ENCODE measurements at places on chromosomes 6 and 20.

DNA sequence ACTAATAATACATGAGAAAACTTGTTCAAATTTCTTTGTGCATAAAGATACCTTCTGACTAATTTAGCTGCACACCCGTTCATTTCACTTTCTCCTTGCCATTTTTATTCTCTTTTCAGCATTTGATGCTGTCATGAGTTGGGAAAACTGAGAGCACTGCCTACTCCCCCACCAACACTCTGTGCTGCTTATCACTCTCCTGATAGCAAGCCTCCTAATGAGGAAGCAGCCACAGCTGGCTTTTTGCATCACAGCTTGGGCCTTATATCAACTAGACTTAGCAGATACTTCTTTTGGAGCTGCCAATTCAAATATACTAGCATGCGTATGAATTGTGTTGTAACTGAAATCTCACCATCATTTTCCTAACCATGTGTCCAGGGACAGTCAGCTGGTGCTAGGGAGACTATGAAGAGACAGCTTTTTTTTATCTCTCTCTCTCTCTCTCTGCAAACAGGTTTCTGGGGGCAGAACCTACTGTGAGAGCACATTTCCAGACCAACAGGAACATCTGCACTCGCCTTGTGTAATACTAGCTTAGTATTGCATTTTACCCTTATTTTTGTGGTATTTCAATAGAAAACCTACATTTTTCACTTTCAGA is 699.0 kb downstream of the KHDRBS2 start:
- DNase-seq: no peak

DNA sequence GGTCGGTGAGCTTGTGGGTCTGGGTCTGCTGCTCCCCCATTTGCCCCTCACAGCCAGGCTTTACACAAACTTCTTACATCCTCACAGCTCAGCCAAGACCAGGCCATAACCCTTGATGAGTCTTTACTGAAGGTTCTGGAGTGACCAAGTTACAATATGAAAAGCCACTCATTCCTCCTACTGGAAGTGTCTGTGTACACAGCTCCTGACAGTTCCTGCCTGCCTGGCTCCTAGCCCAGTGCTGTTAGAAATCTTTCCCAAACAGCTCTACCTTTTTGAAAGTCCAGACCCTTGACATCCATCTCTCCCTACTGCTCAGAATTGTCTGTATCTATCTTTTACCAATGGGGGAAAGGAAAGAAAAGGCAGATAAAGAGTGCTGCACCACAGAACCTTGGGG is 106.9 kb downstream of the PAX1 start:
- no peak for DNase-seq

DNA sequence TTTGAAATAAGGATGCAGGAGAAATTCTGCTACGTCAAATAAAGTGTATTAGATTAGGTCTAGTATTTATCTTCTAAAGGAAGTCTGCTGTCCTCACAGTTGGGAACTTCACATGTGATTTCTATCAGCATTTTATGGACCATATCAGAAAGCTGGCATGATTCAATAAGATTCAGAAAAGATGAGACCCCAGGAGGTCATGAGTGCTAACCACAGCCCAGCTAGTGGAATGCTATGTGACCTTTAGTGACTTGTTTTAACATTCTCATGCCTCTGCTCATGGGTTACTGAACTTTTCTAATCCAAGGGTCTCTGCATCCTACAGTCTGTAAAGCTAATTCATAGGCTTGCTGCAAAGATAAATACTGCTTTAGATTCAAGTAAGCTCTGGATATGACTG is 150.1 kb downstream of the GMPR start:
- no peak for DNase-seq

GRCh38 chr6:16450285-16450684 is 211.9 kb downstream of the GMPR start:
- no peak for DNase-seq

GRCh38 chr20:43563429-43563828 is 4.6 kb downstream of the SGK2 start:
- no peak for DNase-seq

DNA sequence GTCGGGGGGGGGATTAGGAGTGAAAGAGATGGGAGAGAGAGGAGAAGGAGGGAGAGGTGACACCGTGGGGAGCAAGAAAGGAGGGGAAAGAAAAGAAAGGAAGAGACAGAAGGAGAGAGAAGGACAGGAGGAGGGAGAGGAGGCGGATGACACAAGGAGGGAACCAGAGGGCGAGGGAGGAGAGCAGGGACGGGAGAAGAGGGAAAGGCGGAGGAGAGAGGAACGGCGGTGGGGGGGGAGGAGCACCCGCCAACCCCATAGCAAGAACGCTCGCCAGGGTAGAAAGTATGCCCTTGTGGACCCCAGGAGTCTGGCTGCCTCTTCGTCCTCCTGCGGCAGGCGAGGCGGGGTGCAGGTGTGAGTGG is 4.5 kb upstream of the INSM1 start:
- no peak for DNase-seq

GRCh38 chr6:145865595-145865994 is 51.0 kb upstream of the FBXO30 start:
- DNase-seq: no peak

Data from activated CD4-positive, alpha-beta T cell treated with anti-CD3 and anti-CD28 coated beads, Interleukin-2, Interleukin-6, amounts not matched to agents 100 ng/mL and 50 ng/mL, durations not matched to agents 16 hours and 8 hours (primary cell).